ENCODE measurements at places on chromosomes 12 and 14.

GRCh38 chr14:100088226-100088625 is 23.0 kb downstream of the EVL start:
- no peaks in the 10 kb centered on the region for H3K27me3 ChIP-seq
- H3K4me1 ChIP-seq = peaks cover 33% of the 10 kb centered on the region
- ATAC-seq = no peak
- no peak overlapping the region for H3K4me3 ChIP-seq
- H3K36me3 ChIP-seq = peaks cover 59% of the 10 kb centered on the region

- H3K36me3 ChIP-seq = peaks cover 17% of the 10 kb centered on the region
- peak overlapping the region; percentile 39 for H3K4me3 ChIP-seq
- peak; percentile 50 for ATAC-seq
- H3K4me1 ChIP-seq = peaks cover 57% of the 10 kb centered on the region
- peak overlapping the region; percentile 83 for H3K27ac ChIP-seq
Observed at GRCh38 chr12:92485351-92486348, 217.1 kb upstream of the PLEKHG7 start.

GRCh38 chr14:73237786-73238423 is 599 bp downstream of the PAPLN start:
- peaks cover 85% of the 10 kb centered on the region for H3K27me3 ChIP-seq
- no peak overlapping the region for H3K27ac ChIP-seq
- peak overlapping the region; percentile 53 for H3K4me3 ChIP-seq
- ATAC-seq = peak; percentile 10
- peaks cover 69% of the 10 kb centered on the region for H3K4me1 ChIP-seq
- H3K36me3 ChIP-seq = no peaks in the 10 kb centered on the region

DNA sequence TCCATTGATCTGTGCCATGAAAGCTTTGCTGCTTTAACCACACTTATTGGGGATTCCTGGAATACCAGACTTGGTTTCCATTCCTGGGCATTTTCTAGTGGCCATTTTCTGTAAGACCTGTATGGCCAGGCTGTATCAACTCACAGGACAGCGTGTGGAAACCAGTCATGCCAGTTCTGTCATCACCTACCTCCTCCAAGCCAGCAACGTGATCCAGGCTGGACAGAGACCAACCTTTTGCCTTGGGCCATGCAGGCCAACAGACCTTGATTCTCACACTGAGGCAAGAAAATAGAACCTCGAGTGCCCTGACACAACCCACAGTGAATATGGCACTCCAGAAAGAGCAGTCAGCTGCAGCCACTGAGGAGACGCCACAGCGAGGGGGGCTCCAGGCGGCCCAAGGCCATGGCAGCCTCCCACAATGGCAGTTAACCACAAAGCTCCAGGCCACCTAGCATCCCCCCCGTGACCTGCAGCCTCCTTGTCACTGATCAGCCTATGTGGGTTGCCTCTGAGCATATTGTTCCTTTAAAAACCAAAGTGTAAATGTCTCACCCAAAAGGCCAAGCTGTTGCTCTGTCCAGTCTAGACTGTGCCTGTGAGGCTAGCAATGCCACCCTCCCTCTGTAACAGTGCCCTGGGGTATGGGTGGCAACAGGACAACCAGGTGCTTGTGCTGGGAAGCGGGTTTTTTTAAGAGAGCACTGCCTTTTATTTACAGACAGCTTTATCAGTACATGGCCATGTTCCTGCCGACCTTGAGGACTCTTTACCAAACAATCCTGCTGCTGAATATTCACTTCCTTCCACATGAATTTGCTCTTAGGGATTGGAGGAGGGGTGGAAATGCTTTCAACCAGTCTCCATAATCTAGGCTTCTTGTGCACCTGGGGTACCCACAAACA is 168.7 kb upstream of the HIF1A start:
- no peak overlapping the region for H3K4me3 ChIP-seq
- peak overlapping the region; percentile 79 for H3K27ac ChIP-seq
- H3K4me1 ChIP-seq = peaks cover 36% of the 10 kb centered on the region
- no peaks in the 10 kb centered on the region for H3K36me3 ChIP-seq
- no peaks in the 10 kb centered on the region for H3K27me3 ChIP-seq
- no peak for ATAC-seq

GRCh38 chr14:85534458-85535293 is 4.7 kb downstream of the FLRT2 start:
- peaks cover 47% of the 10 kb centered on the region for H3K27me3 ChIP-seq
- no peak for ATAC-seq
- no peak overlapping the region for H3K27ac ChIP-seq

DNA sequence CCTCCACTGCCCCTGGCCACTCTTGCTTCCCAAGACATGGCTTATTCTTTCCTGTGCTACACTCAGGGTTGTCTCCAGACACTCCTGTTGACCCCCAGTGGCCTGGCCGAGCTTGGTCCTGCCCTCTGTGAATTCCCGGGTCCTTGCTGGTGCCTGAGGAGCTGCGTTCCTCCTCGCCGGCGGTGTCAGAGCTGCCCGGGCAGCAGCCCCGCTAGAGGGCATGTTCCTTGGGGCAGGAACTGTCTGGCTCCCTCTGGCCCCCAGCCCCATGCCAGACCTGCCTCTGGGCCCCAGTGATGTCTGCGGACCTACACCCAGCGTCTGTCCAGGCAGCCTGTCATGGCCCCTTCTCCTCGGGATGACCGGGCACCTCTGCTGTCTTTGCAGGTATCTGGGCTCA is 68.4 kb downstream of the AACS start:
- no peak overlapping the region for H3K4me3 ChIP-seq
- no peak for ATAC-seq
- no peaks in the 10 kb centered on the region for H3K27me3 ChIP-seq
- no peak overlapping the region for H3K27ac ChIP-seq
- H3K4me1 ChIP-seq = no peaks in the 10 kb centered on the region

GRCh38 chr12:110050927-110051326 is 2.6 kb upstream of the C12orf76 start:
- H3K27ac ChIP-seq = peak overlapping the region; percentile 99
- ATAC-seq = peak; percentile 82
- no peaks in the 10 kb centered on the region for H3K36me3 ChIP-seq
- H3K27me3 ChIP-seq = no peaks in the 10 kb centered on the region
- peaks cover 49% of the 10 kb centered on the region for H3K4me1 ChIP-seq

DNA sequence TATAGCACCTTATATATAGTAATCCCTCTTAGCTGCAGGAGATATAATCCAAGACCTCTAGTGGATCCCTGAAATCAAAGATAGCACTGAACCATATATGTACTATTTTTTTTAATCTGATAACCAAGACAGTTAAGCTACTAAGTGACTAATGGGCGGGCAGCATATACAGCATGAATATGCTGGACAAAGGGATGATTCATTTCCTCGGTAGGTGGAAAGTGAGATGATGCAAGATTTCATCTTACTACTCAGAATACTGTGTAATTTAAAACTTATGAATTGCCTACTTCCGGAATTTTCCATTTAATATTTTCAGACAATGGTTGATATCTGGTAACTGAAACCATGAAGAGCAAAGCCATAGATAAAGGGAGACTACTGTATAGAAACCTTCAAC is 36.2 kb downstream of the PRMT8 start:
- no peak overlapping the region for H3K27ac ChIP-seq
- H3K4me1 ChIP-seq = no peaks in the 10 kb centered on the region
- no peaks in the 10 kb centered on the region for H3K36me3 ChIP-seq

- no peak overlapping the region for H3K27ac ChIP-seq
- no peaks in the 10 kb centered on the region for H3K36me3 ChIP-seq
- H3K27me3 ChIP-seq = peaks cover 29% of the 10 kb centered on the region
- H3K4me1 ChIP-seq = peaks cover 9% of the 10 kb centered on the region
Observed at GRCh38 chr14:76716285-76716684, 45.0 kb upstream of the VASH1 start.

- peaks cover 9% of the 10 kb centered on the region for H3K4me1 ChIP-seq
- peaks cover 71% of the 10 kb centered on the region for H3K27me3 ChIP-seq
- H3K4me3 ChIP-seq = no peak overlapping the region
- ATAC-seq = no peak
Observed at GRCh38 chr14:37591941-37592481, 3.0 kb downstream of the FOXA1 start.

- ATAC-seq = no peak
- peak overlapping the region; percentile 46 for H3K27ac ChIP-seq
- no peaks in the 10 kb centered on the region for H3K27me3 ChIP-seq
Observed at GRCh38 chr12:92080911-92081285, 64.7 kb downstream of the BTG1 start.

DNA sequence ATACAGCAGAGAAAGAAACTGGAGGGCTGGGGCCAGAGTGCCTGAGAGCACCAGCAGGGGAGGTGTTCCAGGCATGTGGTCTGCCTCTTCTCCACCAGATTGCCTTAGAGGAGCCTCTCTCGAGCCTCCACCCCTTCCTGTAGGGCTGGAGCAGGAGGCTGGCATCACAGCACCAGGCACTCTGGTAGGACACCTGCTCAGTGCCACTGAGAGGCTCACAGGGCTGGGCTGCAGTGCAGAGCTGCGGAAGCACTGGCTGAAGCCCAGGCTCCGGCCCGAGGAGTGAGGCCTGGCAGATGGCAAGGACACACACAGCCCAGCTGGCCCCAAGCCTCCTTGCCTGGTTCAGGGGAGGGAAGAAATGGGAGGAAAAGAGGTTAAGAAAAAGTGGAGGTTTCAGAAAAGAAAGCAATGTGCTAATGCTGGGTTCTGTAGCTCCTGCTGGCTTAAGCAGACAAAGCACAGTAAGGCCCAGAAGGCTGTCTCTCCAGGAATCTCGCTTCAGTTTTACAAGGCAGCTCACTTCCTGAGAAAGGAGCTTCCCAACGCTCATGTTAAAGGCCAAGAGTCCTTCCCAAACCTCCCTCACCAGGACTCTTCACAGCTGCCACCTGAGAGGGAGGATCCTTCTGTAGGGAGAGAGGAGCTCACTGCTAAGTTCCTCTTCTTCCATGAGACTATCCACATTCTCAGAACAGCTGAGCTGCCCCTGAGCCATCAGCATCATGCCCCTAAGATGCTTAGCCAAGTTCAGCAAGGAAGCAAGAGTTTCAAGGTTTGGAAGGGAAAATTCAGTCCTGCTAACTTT is 23.8 kb downstream of the SPTB start:
- H3K4me3 ChIP-seq = no peak overlapping the region
- no peak overlapping the region for H3K27ac ChIP-seq
- H3K36me3 ChIP-seq = no peaks in the 10 kb centered on the region
- no peak for ATAC-seq

- H3K4me3 ChIP-seq = peak overlapping the region; percentile 79
- peak overlapping the region; percentile 87 for H3K27ac ChIP-seq
Observed at GRCh38 chr12:57740656-57741412, 2.3 kb upstream of the AGAP2 start.

DNA sequence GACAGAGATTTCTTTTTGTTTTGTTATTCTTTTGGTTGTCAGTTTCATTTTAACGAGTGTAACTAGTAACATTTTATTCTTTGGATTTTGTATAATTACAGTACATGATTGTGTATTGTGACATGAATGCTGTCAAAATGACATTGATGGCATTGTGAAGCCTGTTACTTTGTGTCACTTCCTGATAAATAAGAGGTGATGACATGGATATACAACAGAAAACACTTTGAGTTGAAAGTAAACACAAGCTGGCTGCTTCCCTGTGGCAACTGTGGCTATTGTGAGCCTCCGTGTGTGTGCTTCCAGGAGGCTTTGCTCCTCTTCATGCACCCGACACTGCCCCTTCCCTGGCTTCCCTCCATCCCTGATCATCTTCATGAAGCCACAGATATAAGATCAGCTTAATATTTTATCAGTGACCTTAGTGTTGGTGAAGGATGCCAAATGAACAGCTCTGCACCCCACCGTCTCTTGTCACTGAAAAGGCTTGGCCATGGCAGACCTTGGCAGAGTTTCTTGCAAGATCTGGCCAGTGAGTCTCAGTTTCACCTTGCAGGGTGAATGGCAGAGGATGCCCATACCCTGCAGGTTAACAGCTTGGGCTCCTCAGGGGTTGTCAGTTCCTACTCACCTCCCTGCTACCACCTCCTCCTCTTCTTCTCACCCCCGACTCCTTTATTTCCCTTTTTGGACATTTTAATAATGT is 191.9 kb downstream of the EPS8 start:
- no peak for ATAC-seq
- H3K36me3 ChIP-seq = peaks cover 20% of the 10 kb centered on the region
- H3K4me3 ChIP-seq = no peak overlapping the region
- H3K4me1 ChIP-seq = peaks cover 6% of the 10 kb centered on the region
- H3K27me3 ChIP-seq = no peaks in the 10 kb centered on the region

- peaks cover 9% of the 10 kb centered on the region for H3K4me1 ChIP-seq
- no peaks in the 10 kb centered on the region for H3K27me3 ChIP-seq
- no peak overlapping the region for H3K4me3 ChIP-seq
- H3K36me3 ChIP-seq = peaks cover 15% of the 10 kb centered on the region
- ATAC-seq = no peak
Observed at GRCh38 chr14:45149602-45150001, 13.9 kb downstream of the FANCM start.

- H3K4me3 ChIP-seq = no peak overlapping the region
- peak; percentile 77 for ATAC-seq
- H3K27me3 ChIP-seq = no peaks in the 10 kb centered on the region
- peaks cover 27% of the 10 kb centered on the region for H3K4me1 ChIP-seq
Observed at GRCh38 chr12:49636979-49637755, 13.8 kb downstream of the PRPF40B start.

DNA sequence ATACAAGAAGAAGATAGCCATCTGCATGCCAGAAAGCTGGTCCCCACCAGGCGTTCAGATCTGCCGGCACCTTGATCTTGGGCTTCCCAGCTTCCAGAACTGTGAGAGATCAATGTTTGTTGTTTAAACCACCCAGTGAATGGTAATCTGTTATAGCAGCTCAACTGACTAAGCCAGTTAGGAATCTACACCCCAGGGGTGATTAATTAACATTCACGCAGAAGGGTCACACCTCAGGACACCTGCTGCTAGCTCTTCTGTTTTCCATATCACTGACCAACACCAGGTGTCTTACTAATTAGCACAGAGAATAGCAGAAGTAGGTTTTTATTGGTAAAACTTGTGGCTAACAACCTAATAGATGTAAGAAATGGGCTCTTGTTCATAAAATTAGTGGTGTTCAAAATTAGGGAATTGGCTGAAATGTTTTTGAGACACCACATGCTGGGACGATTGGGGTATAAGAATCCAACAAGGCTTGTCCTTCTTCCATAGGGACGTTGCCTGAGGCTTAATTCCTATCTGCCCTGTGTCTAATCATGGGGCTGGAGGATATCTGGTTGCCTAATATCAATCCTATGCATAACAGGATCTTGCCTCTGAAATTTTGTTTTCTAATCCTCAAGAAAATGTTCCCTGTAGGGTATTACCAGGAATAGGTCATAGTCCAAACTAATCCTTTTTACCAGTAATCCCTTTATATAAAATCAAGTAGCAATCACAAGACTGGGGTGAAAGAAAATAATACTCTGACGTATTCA is 42.0 kb upstream of the CHST11 start:
- H3K36me3 ChIP-seq = no peaks in the 10 kb centered on the region
- no peaks in the 10 kb centered on the region for H3K27me3 ChIP-seq
- H3K4me3 ChIP-seq = no peak overlapping the region
- ATAC-seq = peak; percentile 65
- H3K4me1 ChIP-seq = peaks cover 20% of the 10 kb centered on the region

DNA sequence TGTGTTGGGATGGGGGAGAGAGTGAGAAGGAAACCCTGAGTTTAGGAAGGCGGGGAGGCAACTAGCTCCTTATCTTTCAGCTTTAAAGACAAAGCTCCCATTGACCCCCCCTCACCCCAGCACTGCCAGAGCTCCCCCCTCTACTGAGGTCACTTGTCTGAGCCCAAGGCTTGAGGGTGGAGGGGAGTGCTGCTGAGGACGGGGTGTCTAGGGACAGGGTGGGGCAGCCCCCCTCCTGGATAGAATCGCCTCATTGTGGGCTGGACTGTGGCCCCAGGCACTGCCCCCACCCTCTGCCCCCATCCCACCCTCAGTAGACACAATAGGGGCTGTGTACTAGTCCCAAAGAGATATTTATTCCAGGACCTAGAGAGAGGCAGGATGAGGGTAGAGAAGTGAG is 3.0 kb downstream of the ERBB3 start:
- peaks cover 27% of the 10 kb centered on the region for H3K27me3 ChIP-seq
- no peak overlapping the region for H3K4me3 ChIP-seq
- H3K36me3 ChIP-seq = no peaks in the 10 kb centered on the region
- peaks cover 17% of the 10 kb centered on the region for H3K4me1 ChIP-seq
- no peak overlapping the region for H3K27ac ChIP-seq

Data from stimulated activated memory B cell treated with anti-CD40 and anti-IgM and Interleukin-4, amounts not matched to agents 10 μg/mL and 1 μg/mL and 100 μg/mL, for 72 hours (primary cell).